ENCODE measurements at places on chromosomes 2 and 18.

DNA sequence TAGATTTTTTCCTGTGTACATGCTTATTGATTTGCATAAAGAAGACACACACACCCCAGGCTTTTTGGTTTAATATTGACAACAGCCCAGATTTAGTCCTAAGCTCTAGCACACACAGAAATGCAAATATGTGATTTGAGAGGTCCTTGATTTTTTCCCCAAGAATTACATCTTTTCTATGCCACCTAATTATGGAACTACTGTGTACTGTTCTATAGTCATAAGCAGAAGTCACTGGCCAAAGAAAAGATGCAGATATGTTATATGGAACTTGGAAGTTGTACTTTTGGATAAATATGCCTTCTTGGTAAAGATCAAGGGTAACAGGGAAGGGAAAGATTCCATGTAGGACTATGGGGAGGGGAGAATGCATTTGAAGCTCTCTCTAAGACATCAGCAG, 105.6 kb downstream of the SETBP1 start:
- no peak for DNase-seq

- no peak for DNase-seq
Observed at GRCh38 chr2:20414806-20415205, 32.1 kb upstream of the RHOB start.

DNA sequence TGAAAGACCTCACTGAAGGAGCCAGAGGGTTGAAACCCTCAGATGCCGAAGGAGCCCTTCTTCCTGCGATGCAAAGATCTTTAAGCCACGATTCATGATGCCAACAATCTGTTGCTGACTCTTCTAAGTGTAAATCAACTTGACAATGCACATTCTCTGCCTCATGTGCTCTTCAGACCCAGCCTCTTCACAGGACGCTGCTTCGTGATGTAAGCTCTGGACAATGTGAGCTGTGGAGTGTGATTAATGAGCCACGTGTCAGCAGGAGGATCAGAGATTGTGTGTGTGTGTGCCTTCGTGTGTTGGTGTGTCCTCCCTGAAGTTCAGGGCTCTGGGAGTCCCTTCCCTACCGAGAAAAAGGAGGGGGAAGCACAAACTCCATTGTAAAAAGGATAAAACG, 26.5 kb upstream of the TWIST2 start:
- DNase-seq: no peak

GRCh38 chr2:131034122-131035051, 58.9 kb downstream of the FAM168B start:
- peak; percentile 61 for DNase-seq

- no peak for DNase-seq
Observed at GRCh38 chr2:38557981-38558380, 44.7 kb downstream of the HNRNPLL start.

Data from midbrain (tissue), 1 donor.